Right cardiac atrium (tissue), 5 donors: ENCODE measurements at places on chromosomes 16 and 17.

- no peak for DNase-seq
Measured at GRCh38 chr16:24145927-24146326, 110.2 kb upstream of the CACNG3 start.

DNA sequence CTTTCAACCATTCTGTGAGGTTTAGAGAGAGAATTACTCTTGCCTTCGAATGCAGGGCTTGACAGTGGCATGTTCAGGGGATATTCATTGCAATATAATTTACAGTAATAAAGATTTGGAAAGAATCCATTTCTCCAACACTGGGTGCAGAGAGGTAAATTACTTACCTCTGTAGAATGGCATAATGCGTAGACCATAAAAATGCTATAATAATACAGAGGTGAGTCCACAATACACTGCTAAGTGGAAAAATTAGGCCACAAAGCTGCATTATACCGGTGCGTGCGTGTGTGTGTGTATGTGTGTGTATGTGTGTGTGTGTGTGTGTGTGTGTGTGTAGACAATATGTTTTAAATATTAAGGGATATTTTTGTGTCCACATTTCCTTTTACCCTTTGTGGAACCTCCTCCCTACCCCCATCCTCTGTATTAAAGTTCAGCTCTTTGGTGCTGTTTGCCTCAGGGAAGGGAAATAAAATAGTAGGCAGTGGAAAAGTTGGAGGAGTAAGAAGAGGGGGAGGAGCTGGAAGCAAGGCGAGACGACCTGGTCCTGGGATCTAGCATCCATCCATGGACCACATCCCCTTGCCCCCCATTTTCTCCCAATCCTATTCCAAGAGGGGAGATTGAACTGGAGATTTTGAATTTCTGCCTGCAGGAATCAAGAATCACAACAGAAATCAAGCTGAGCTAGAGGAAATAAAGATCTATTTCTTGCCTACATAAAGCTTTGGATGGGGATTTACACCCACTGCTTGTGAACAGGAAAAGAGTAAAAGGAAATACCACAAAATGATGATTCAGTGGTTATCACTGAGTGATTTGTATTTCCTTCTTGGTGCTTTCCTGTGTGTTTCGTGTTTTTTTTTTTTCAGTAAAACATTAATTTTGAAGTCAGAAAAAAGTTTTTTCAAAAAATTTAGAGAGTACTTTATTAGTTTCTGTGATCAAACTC, 124.8 kb downstream of the RGS9 start:
- no peak for DNase-seq

- DNase-seq: no peak
Measured at GRCh38 chr17:37506678-37507077, 17.0 kb downstream of the DUSP14 start.

- DNase-seq: no peak
Measured at GRCh38 chr17:15999974-16000827, 577 bp downstream of the TTC19 start.

GRCh38 chr16:49701789-49702494, 154.0 kb downstream of the ZNF423 start:
- peak; percentile 95 for DNase-seq

GRCh38 chr17:62688398-62689160, 61.1 kb downstream of the MRC2 start:
- no peak for DNase-seq

GRCh38 chr17:37770631-37771518, 26.0 kb upstream of the HNF1B start:
- DNase-seq: peak; percentile 73

DNA sequence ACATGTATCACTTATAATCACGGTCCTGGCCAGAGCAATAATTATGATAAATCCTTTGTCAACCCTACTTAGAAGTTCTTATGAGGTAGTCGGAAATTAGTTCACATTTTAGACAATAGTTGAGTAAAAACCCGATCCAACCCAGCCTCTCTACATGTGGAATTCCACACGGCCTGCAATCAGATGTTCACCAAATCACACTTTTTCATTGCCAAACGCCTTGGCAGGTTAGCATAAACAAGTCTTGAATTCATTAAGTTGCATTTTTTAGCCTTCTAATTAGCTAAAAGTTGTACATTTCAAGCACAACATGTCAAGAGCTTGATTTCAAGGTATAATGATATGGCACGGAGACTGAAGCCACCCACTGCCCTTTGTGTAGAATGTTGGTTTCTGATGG, 65.3 kb downstream of the FOXL1 start:
- no peak for DNase-seq

DNA sequence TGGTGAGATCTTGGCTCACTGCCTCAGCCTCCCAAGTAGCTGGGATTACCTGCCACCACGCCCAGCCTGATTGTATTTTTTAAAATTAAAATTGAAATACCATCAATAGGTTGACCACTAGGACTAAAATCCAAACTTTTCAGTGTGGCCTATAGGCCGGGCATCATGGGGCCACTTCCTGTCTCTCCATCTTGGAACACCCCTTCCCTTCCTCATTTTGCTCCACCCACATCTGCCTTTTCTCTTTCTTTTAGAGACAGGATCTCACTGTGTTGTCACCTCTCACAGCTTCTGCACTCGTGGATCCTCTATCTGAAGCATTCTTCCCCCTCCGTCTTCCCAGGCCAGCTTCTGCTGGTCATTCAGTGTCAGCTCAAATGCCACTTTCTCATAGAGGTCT, 57.0 kb downstream of the BMERB1 start:
- no peak for DNase-seq

DNA sequence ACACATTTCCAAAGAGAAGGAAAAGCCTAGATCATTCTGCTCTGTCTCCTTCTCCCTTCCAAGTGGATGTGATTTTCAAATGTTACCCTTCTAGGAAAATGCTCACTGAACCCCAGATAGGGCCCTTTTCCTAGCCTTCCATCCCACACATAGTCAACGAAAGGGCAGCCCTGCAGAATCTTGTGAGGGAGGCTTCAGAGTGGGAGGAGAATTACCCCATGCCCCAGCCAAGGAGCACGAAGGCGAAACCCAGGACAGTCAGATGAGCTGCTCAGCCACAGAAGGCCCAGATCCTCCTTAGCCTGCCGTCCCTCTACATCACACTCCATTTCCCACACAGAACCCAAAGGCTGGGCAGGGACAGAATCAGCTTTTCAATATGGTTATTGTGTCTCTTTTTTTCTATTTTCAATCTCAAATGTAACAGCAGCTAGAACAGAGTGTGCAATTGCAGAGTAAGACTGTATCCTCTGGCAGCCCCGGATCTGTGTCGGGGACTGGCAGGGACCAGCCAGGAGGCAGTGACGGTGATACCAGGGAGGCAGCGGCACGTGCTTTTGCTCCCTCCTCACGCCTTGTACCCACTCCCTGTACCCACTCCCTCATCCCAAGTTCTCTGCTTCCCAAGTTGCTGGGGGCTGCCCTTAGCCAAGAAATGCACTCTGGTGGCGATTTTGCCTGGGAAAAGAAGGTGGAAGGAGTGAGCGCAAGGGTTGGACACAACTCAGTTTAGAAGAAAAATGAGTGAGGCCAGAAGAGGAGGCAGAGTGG, 3.7 kb upstream of the SDK2 start:
- no peak for DNase-seq

DNA sequence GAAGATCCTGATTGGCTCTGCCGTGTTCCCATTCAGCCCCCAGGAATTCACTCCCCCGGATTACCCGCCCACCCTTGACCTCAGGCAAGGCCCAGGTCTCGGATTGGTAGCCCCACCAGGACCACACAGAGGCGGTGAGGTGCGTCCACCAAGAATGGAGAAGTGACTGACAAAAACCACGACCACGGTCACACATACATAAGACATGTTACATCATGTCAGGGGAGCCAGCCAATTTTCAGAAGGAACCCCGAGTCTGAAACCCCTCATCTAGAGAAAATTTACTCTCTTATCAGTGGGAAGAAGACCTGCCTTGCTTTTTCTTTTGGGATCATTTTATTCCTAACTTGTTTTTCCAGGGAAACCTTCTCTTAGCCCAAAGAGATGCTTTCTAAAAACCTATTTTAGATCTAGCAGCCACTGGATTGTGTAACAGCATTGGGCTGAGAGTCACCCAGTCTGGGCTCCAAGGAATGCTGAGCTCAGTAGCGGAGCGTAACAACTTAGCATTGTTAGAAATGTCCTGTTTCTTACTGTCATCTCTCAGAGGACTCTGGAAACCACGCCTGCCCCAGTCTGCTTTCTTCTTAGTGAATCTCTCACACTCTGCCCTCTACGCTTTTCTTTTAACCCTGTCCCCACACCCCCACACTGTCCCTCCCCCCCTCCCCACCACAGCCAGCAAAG, 164.1 kb downstream of the CMIP start:
- peak; percentile 71 for DNase-seq

- DNase-seq: peak; percentile 48
Measured at GRCh38 chr16:24504472-24505345, 34.7 kb upstream of the RBBP6 start.

GRCh38 chr16:50683689-50684374, 2.7 kb upstream of the SNX20 start:
- no peak for DNase-seq

GRCh38 chr17:879546-880442, 97.6 kb downstream of the MRM3 start:
- DNase-seq: peak; percentile 90
